ENCODE measurements at places on chromosomes 5 and 9.

- no peak for DNase-seq
Measured at GRCh38 chr5:95256446-95256845, 28.4 kb downstream of the MCTP1 start.

DNA sequence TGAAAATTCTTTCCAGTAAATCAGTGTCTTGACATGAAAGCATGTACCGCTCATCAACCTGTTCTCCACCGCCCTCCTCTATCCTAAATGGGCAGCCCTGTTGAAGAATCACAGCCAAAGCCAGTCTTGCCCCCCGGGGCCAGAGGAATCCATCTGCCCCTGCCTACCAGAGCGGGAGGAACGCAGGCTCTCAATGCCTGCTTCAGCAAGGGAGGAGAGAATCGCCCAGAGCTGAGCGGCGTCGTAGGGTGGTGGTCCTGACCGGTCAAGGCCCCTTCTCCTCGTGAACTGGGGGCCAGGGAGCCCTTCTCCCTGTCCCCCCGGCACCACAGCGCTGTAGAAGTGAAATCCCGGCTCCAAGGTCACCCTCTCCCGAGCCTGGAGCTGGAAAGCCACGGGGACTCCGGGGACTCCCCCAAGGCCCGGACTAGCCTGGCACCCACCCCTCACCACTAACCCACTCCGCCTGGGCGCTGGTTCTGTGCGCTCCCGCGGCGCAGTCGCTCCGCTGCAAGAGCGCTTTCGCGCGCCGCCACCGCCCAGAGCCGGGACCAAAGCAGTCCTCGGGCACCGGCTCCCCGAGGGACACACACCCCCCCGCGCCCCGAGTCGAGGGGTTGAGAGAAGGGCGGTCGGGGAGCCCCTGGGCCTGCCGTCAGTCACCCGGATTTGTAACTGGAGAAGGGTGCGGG lies 718 bp upstream of the TMEM215 start:
- no peak for DNase-seq

DNA sequence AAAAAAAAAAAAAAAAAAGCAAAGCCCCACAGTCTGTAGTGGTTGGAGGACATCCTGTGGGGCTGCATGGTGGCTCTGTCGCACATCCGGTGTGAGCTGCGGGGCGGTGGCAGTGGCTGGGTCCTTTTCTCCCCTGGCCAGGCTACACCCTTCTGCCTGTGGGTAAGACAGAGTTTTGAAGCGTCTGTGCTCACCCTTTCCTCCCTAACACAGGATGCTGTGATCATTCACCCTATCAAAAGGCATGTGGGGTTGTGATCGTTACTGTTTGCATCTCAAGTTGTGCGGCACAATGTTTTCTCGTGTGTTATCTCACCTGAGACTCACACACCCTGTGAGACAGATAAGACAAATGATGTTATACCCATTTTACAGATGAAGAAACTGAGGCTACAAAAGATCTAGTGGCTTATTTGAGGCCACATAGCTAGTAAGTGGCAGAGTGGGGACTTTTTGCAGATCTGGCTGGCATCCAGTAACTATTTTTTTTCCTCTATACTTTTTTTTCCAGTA lies 17.5 kb downstream of the IRF1 start:
- DNase-seq: no peak

- DNase-seq: no peak
Measured at GRCh38 chr9:133924453-133924852, 67.7 kb downstream of the VAV2 start.

- no peak for DNase-seq
Measured at GRCh38 chr9:87193925-87194868, 246.9 kb upstream of the GAS1 start.

- no peak for DNase-seq
Measured at GRCh38 chr5:127425037-127425436, 92.4 kb upstream of the PRRC1 start.

- DNase-seq: no peak
Measured at GRCh38 chr9:38039907-38040682, 28.9 kb downstream of the SHB start.

- DNase-seq: no peak
Measured at GRCh38 chr5:5645198-5645597, 222.7 kb downstream of the ICE1 start.

DNA sequence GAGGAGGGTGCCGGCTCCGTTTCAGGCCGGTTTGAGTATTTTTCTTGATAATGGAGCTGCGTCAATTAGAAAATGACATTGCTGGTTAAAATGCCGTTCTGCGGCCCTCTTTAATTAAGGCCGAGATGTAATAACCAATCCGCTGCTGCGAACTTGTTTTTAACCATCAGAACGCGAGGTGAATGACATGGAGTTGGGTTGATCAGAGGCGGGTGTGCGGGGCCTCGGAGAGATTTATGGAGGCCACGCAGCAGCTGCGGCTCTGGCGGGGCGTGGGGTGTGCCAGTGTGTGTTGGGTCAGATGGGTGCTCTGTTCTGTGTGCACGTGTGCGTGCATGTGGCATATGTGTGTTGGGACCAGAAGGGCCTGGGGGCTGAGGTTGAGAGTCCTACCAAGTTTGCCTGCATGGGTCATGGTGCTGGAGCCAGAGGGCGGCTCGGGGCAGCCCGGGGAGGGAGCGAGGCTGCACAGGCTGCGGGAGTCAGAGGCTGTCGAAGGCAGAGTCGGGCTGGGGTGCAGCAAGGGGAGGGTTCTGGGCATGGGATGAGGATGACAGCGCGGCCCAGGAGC lies 25.4 kb downstream of the RXRA start:
- DNase-seq: no peak

- DNase-seq: no peak
Measured at GRCh38 chr9:71465392-71465791, 302.9 kb downstream of the CEMIP2 start.

- DNase-seq: no peak
Measured at GRCh38 chr9:76559286-76559685, 100.3 kb downstream of the GCNT1 start.

DNA sequence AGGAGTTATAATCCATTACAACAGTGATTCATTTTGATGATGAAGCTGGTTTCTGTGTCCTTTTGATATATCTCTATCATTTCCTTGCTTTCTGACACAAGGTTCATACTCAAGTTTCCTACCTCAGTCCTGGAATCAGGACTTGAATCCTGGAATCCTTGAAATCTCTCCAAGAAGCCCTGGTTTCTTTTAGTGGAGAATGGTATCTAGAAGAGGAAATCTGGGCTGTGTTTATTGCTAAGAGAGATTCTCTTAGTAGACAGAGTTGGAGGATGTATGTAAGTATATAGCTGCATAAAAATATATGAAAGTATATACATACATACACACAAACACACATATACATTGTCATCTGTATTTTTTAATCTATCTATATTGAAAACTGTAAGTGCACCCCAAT lies 114.4 kb downstream of the GCNT1 start:
- DNase-seq: no peak

- no peak for DNase-seq
Measured at GRCh38 chr5:11234501-11234911, 473.5 kb upstream of the DAP start.

DNA sequence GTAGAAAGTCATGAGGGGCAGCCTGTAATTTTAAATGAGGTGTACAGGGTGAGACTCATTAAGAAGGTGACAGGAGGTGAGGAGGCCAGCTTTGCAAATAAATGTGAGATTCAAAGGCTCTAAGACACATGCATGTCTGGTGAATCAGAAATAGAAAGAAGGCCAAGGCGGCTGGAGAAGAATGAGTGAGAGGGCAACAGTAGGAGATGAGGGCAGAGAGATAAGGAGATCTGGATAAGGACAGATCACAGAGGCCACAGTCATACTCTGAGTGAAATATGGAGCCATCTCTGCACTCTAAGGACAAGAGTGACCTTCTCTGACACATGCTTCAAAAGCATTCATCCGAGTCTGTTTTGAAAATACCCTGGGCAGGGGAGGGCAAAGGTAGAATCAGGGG lies 90.7 kb downstream of the RAD23B start:
- DNase-seq: no peak

GRCh38 chr9:78463750-78464149 lies 166.8 kb downstream of the PSAT1 start:
- no peak for DNase-seq

DNA sequence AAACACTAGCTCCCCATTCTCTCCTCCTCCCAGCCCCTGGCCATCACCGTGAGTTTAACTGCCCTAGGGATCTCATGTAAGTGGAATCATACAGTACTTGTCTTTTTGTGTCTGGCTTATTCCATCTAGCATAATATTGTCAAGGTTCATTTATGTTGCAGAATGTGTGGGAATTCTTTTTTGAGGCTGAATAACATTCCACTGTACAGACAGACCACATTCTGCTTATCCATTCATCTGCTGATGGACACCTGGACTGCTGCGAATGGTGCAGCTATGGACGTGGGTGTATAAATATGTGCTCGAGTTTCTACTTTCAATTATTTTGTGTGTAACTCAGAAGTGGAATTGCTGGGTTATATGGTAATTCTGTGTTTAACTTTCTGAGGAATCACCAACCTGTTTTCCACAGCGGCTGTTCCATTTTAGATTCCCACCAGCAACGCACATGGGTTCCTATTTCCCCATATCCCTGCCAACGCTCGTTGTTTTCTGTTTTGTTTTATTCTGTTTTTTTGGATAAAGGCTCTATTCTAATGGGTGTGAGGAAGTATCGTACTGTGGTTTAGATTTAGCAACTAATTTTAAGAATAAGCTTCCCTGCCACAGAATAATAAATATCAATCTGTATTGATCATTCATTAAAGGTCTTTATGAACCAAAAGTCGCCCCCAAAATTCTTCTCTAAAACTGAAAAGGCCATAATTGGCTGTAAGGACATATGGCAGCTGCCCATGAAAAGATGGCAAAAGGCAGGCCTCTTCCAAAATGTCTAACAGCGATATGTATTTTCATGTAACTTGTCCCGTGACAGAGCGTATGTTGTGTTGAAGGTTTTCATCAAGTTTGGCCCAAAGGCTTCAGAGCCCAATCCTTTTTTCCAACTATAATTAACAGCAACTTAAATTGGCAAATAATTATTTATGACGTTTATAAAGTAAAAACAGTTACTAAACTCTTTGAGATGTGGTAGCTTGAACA lies 70.3 kb downstream of the DAP start:
- no peak for DNase-seq
